Epithelial cell of prostate (primary cell): ENCODE measurements at places on chromosomes 7 and 10.

GRCh38 chr7:49174396-49174795 is 250.0 kb downstream of the CDC14C start:
- peak; percentile 70 for DNase-seq

GRCh38 chr7:17854261-17855047 is 85.8 kb downstream of the SNX13 start:
- DNase-seq, result no peak

GRCh38 chr7:156473476-156474240 is 166.9 kb upstream of the RNF32 start:
- peak; percentile 10 for DNase-seq

DNA sequence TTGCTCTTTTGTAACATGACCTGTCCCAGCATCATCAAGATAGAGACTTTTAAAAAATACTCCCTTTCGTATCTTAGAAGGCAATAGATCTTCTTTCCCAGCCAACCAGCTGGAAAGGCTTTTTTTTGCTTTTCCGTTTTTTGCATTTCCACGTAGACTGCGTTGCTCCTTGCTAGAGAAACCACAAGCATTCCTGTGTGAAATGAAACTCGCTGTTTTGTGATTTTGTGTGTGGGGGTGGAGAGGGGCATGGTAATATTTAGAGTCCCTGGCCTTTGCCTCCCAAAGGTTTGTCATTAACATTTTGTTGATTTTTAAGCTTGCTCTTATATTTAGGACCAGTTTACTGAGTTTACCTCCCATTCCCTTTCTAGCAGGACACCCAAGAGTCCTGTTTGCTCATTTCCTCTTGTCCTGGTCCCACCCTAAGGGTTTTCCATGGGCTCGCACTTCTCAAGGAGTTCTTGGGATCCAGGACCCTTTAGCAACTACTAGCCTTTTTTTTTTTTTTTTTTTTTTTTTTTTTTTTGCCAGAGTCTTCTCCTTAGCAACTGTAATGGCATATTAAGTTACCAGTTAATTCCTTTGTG is 243.6 kb downstream of the BICC1 start:
- DNase-seq, result no peak

DNA sequence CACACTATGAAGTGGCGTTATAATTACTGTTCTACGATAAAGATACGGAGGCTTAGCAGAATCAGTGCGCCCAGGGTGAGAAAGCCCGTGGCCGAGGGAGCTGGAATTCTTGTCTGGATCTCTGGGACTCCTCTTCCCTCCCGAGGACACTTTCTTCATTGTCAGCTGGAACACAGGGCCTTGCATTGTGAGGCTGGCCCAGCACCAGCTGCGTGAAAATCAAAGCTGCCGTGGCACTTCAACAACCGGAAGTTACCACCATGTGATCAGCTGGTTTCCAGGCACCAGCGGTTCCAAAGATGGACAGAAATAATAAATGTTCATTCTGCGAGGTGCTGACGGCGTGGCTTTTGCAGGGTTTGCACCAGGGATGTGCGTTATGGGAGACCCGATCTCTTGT is 234.0 kb upstream of the PITRM1 start:
- no peak for DNase-seq

GRCh38 chr10:131580674-131581073 is 269.2 kb upstream of the TCERG1L start:
- DNase-seq, result no peak

GRCh38 chr10:103241262-103242011 is 4.2 kb upstream of the RPEL1 start:
- peak; percentile 93 for DNase-seq

DNA sequence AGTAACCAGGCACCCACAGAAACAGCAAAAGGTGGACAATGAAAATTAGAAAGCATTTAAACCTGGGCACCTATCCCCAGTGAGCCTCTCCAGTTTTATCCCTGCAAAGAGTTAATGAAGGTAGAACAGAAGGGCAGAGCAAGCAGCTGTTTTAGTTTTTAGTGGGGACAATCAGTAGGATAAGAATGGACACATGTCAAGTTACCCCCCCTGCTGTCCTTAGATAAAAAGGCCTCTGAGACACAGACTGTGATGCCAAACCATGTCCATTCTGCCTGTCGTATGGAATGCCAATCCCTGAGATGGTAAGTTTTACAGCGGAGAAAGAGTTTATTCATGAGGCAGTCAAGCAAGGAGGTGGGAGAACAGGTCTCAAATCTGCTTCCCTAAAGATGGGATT is 162.6 kb upstream of the AGR3 start:
- no peak for DNase-seq

DNA sequence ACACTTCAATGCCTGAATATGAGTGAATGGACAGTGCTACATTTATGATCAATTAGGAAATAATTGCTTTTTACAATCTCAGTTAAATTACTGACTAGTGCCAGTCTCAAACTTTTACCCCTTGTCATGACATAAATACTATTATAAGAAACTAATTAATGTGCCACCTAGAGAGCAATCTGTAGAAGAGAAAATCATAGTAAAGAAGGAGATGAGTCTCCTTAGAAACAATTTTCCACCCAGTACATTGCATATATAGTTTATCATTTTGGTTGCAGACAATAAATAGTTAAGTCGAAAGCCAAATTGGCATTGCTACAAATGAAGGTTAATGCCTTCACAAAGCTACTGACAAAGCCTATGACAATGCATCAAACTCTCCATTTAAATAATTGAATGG is 68.6 kb downstream of the SLC13A1 start:
- DNase-seq, result no peak

DNA sequence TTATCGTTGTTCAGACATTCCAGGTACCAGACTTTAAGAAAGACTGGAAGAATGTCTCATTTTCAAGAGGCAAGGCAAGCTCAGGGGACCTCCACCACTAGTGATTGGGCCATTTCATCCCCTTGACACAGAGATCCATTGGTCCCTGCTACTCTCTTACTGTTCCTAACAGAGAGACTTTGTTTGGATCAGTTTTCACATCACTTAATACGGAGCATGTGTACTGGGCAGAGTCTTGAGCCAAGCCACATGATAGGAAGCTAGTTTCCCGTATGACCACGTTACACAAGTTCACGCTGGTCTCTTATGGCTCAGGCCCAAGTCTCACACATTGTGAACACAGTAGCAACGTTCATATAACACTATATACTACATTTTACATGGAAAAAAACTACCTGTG is 269.9 kb downstream of the BAMBI start:
- no peak for DNase-seq

DNA sequence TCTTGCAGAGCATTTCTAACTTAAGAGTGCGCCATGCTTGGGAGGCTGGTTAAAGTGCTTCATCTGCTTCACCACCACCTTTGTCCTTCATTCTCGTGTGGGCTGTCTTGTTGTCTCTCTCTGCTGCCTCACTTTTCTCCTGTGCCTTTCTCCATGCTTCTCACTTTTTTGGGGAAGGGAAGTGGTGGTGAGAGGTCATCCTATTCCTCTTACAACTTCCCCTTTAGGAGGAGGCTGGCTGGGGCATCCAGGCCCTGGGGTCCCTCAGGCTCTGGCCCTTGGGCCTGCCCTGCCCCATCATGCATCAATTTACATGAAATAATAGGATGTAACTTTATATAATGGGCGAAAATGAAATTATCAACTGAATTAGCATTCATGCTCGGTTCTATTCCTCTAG is 39.9 kb upstream of the PIP4K2A start:
- DNase-seq, result no peak

- DNase-seq, result no peak
Observed at GRCh38 chr10:10054466-10054865, 963.2 kb upstream of the CELF2 start.

DNA sequence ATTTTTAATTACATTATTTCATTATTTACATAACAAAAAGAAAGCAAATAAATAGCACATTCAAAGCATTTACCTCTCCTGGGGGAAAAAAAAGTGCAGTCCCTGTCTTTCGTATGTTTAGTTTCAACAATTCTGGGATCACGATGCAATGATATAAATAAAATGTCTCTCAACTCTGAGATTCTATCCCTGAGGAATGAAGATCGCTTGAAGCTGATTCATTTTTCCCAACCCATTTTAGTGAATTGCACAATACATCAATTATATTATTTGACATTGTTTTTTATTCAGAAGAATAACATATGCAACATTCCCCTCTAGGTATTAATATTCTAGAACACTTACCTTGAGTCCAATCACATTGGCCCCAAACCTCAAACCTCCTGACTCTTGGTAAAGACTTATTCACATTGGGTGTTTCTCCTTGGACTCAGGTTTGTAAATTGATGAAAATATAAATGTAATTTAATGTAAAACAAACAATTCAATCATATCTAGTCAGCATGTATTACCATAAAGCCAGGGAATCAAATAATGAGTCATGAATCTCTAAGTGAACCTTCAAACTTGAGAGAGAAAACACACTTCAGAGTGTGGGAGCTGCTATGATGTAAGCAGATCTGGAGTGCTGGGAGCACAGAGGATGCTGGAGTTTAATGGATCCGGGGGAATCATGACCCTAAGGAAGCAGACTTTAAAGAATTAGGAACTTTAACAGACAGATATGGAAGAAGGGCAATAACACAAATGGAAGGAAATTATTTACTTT is 5.3 kb upstream of the SCIN start:
- DNase-seq, result no peak

GRCh38 chr7:42913591-42913990 is 1.7 kb upstream of the C7orf25 start:
- no peak for DNase-seq

- DNase-seq, result no peak
Observed at GRCh38 chr10:27481486-27481885, 22.6 kb upstream of the RAB18 start.

GRCh38 chr7:149770728-149771636 is 2.4 kb downstream of the ZNF467 start:
- DNase-seq, result no peak

- DNase-seq, result no peak
Observed at GRCh38 chr10:95988702-95989101, 54.7 kb upstream of the CCNJ start.
